ENCODE measurements at places on chromosomes 2 and 18. TPM values are rescaled to one million over a fixed set of nuclear protein-coding genes. Genes with fewer than 3 reads are reported as not detected.
A peak's percentile ranks its signal among the peaks of the same experiment; 100 is the strongest.

The TRPM8 gene
- not detected for total RNA-seq

- no peak overlapping the region for H3K27ac ChIP-seq
- H3K4me1 ChIP-seq = no peaks in the 10 kb centered on the region
- no peaks in the 10 kb centered on the region for H3K36me3 ChIP-seq
- H3K27me3 ChIP-seq = no peaks in the 10 kb centered on the region
Observed at GRCh38 chr18:53795061-53795460, 429.4 kb downstream of the MBD2 start.

The ACKR3 gene
- total RNA-seq = 6.2 TPM

GRCh38 chr2:224882291-224883171 is 159.7 kb downstream of the DOCK10 start:
- H3K27ac ChIP-seq = no peak overlapping the region
- H3K4me1 ChIP-seq = no peaks in the 10 kb centered on the region
- H3K36me3 ChIP-seq = no peaks in the 10 kb centered on the region
- H3K4me3 ChIP-seq = no peak overlapping the region
- DNase-seq = no peak

The LONRF2 gene
- total RNA-seq = 4.8 TPM

- H3K27me3 ChIP-seq = no peaks in the 10 kb centered on the region
- DNase-seq = peak; percentile 14
- H3K4me1 ChIP-seq = peaks cover 4% of the 10 kb centered on the region
- H3K4me3 ChIP-seq = no peak overlapping the region
- no peaks in the 10 kb centered on the region for H3K36me3 ChIP-seq
Observed at GRCh38 chr2:43605079-43605655, 9.3 kb upstream of the THADA start.

GRCh38 chr2:26184121-26184520 is 11.2 kb downstream of the GAREM2 start:
- peaks cover 11% of the 10 kb centered on the region for H3K27me3 ChIP-seq
- H3K36me3 ChIP-seq = no peaks in the 10 kb centered on the region
- peaks cover 9% of the 10 kb centered on the region for H3K4me1 ChIP-seq

GRCh38 chr2:225765820-225766219 is 366.3 kb downstream of the NYAP2 start:
- no peak overlapping the region for H3K4me3 ChIP-seq
- DNase-seq = no peak
- H3K36me3 ChIP-seq = no peaks in the 10 kb centered on the region

GRCh38 chr2:24972315-24972961 is 683 bp upstream of the DNAJC27 start:
- DNase-seq = peak; percentile 42
- peak overlapping the region; percentile 75 for H3K4me3 ChIP-seq
- peaks cover 4% of the 10 kb centered on the region for H3K4me1 ChIP-seq
- H3K27ac ChIP-seq = peak overlapping the region; percentile 97
